CD4-positive, alpha-beta memory T cell (primary cell): ENCODE measurements at places on chromosomes 5 and 9. TPM values are rescaled to one million over a fixed set of nuclear protein-coding genes. Genes with fewer than 3 reads are reported as not detected.
A peak's percentile ranks its signal among the peaks of the same experiment; 100 is the strongest.

LOX gene
- not detected for total RNA-seq

DNA sequence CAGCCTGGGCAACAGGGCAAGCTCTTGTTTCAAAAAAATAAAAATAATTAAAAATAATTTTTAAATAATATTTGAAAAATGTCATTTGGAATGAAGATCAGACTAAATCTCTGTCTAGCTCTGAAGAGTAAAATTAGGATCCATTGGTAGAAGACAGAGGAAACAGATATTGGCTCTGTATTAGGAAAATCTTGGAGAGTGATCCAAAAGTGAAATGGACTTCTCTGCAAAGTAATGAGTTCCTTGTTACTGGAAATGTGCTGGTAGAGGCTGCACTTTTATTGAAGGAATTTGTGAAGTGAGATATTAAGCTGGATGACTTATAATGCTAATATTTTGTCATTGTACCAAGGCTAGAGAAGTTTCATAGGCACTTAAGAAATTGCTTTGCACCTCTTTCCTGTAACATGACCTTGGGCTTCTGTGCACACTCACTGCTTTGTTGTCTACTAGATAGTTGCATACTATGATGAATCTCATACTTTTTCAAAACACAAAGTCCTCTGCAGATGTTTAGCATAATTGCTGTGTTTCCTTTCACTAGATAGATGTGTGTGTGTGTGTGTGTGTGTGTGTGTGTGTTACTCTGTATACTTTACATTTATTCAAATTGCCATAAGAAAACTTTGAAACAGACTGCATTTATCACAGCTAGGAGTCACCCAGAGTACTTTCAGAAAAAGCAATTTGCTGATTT, 13.1 kb downstream of the THBS4 start:
- H3K36me3 ChIP-seq: no peaks in the 10 kb centered on the region
- no peak overlapping the region for H3K4me3 ChIP-seq
- H3K27ac ChIP-seq: no peak overlapping the region
- DNase-seq: no peak

- no peaks in the 10 kb centered on the region for H3K36me3 ChIP-seq
- H3K27ac ChIP-seq: no peak overlapping the region
- H3K4me3 ChIP-seq: no peak overlapping the region
- H3K4me1 ChIP-seq: no peaks in the 10 kb centered on the region
Observed at GRCh38 chr9:71571186-71571585, 197.1 kb downstream of the CEMIP2 start.

GRCh38 chr9:122168356-122168755, 8.6 kb downstream of the MORN5 start:
- no peaks in the 10 kb centered on the region for H3K27me3 ChIP-seq
- no peak overlapping the region for H3K27ac ChIP-seq
- no peaks in the 10 kb centered on the region for H3K36me3 ChIP-seq

- no peak overlapping the region for H3K4me3 ChIP-seq
- no peak overlapping the region for H3K27ac ChIP-seq
- no peak for DNase-seq
- no peaks in the 10 kb centered on the region for H3K4me1 ChIP-seq
Observed at GRCh38 chr5:158473016-158473635, 614.2 kb upstream of the CLINT1 start.

DNA sequence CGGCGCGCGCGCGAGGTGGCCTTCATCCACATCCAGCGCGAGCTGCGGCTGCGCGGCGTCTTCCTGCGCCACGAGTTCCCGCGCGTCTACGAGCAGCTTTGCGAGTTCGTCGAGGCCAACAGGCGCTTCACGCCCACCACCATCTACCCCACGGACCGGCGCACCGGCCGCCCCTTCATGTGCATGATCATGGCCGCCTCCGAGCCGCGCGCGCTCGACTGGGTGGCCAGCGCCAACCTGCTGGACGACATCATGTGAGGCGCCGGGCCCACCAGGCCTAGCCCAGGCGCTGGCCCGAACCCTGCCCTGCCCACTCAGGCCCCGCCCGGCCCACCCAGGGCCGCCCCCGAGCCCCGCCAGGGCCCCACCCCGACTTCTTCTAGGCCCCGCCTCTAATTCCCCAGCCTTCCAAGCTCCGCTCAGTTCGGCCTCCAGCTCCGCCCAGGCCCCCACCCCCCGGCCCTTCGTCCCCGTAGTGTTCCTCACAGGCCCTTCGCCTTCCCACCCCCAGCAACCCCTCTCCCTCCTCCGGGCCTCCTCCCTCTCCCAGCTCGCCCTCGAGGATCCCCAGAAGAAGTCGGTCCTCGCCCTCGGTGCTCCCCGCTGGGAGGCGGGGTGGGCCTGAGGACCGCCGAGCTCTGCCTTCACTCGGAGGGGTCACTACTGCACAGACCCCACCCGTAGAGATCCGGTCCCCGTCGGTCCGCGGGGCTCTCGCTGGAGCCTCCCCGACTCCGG, 2.0 kb upstream of the PHPT1 start:
- no peaks in the 10 kb centered on the region for H3K27me3 ChIP-seq
- H3K4me3 ChIP-seq: no peak overlapping the region
- no peak overlapping the region for H3K27ac ChIP-seq
- H3K4me1 ChIP-seq: peaks cover 33% of the 10 kb centered on the region
- no peaks in the 10 kb centered on the region for H3K36me3 ChIP-seq
- peak; percentile 39 for DNase-seq

DNA sequence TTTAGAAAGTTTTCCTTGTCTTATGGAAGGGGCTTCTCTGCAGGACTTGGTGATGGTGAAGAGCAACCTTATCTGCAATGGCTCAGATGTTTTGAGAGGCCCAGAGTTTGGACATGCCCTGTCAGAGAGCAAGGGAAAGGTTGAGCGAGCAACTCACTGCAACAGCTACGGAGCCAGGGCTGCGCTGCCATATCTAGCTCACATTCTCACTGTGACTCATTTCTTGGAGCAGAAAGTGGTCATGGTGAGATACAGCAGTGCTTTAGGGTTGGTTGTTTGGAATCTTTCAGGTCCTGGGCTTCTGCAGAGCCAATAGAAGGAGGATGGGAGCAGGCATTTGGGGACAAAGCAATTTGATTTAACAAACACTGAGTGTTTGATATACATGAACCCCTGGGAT, 12.3 kb downstream of the GLRA1 start:
- no peaks in the 10 kb centered on the region for H3K27me3 ChIP-seq
- H3K27ac ChIP-seq: no peak overlapping the region
- no peaks in the 10 kb centered on the region for H3K4me1 ChIP-seq
- no peak overlapping the region for H3K4me3 ChIP-seq
